ENCODE measurements at places on chromosomes 13 and 19.

GRCh38 chr19:38852231-38853044 lies 2.7 kb upstream of the HNRNPL start:
- DNase-seq: peak; percentile 72

- no peak for DNase-seq
Observed at GRCh38 chr13:93851236-93851635, 624.6 kb downstream of the GPC6 start.

- DNase-seq: peak; percentile 30
Observed at GRCh38 chr19:54158812-54159351, 639 bp downstream of the LENG1 start.

DNA sequence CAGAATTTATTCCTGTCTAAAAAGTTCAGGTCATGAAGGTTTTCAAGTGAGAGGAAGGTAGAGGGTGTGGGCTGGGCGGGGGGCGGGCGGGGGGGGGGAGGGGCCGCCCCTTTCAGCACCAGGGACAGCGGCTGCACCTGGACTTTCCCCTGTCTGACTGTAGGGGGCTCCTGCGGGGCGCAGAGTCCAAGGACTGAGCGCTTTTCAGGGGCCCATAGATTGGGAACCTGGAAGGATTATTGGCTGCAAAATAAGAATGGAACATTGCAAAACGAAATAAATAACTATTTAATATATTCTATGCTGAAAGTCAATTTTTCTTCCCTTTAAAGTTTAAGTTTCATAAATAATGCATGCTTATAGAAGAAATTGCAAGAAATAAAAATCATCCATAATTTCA lies 8.9 kb upstream of the CYP4F3 start:
- DNase-seq: no peak

DNA sequence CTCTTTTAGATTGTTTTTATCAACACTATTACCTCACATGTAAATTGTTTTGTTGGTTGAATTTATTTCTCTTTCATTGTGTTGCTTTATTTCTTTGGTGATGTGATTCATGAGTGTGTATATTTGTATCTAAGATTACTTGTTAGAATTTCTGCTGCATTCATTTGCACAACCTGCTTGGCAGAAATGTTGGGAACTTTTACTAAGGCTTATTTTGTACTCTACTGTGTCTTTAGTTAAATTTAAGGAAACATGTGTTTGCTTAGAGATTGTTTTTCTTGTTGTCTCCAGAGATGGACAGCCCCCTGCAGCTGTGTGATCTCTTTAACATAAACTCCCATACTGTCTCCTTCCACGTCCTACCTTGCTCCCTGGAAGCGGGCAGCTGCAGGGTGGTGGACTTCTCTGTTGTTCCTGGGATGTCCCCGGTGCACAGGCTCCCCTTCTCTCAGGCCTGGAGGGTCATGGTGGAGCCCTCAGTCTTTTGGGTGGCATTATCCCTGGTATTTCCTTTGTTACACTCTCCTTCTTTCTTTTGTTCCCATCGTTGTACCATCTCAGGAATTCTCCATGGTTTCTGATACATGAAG lies 212.0 kb upstream of the SPRY2 start:
- DNase-seq: no peak

DNA sequence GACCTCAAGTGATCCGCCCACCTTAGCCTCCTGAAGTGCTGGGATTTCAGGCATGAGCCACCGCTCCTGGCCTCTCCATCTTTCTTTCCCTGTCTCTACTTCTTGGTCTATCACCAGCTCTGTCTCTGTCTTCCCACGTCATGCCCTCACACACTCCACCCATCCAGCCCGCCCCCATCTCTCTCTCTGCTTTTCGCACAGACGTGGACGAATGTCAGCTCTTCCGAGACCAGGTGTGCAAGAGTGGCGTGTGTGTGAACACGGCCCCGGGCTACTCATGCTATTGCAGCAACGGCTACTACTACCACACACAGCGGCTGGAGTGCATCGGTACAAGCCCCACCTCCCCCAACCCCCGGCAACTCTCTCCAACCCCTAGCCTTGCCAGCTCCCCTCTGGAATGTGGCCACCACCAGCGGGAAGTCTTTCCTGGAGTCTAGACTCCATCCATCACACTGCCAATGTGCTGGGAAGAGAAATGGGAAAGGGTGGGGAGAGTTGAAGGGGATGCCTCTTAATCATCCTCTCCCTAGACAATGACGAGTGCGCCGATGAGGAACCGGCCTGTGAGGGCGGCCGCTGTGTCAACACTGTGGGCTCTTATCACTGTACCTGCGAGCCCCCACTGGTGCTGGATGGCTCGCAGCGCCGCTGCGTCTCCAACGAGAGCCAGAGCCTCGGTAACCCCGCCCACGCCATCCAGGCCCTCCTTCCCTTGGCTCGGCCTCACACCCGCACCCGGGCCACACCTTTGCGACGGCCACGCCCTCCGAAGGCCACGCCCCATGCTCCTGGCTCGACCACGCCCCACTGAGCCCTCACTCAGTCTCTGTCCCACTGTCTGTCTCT lies 22.5 kb downstream of the LTBP4 start:
- DNase-seq: no peak

- DNase-seq: no peak
Observed at GRCh38 chr13:57637515-57637914, 6.0 kb downstream of the PCDH17 start.

DNA sequence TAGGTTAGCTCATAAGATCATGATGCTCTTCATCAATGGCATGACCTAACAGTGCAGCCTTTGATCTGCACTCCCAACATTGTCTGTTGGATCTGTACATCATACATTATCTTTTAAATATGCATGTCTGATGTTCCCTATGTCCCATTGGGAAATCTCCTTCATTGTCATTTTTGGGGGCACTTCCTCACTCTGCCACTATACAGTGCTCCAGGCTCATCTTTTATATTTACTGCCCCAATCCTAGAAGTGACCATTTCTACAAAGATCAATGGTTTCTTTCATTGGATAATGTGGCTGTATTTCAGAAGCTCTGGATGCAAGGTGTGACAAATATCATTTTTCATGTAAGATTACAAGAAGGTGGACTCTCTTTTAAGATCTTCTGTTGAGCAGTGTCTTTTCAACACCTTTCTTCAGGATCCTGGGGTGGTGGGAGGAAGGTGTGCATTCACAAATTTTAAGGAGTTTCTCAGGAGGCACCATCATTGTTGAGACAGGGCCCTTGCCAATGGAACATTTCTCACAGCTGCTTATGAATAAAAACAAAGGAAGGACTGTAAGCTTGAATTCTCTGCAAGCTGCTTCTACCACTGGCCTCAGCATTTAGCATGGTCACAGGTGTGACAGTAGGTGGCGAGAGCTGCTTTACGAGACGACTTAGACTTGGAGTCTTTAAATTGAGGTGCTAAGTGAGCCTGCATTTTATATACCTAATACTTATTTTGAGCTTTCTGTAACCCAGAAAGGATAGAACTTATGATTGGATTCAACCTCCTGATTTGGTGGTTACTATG lies 403.0 kb downstream of the LMO7 start:
- DNase-seq: no peak

DNA sequence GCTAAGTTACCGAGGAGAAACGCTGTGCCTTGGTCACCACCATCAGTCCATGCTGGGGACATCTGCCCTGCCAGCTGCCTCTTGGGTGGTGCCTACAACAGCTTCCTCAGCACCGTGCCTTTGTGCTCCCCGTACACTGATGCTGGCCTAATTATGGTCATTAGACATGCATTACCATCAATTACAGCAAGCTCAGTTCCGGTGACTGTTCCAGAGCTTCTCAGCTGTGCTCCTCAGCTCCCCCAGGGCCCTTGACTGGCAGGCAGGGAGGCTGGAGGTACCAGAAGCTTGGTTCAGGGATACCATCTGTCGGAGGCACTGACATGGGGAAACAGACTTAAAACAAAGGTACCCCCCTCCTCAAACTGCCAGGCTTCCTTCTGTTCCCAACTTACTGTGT lies 40.2 kb downstream of the CILP2 start:
- DNase-seq: no peak

GRCh38 chr13:108155185-108156106 lies 59.9 kb downstream of the LIG4 start:
- DNase-seq: peak; percentile 50

GRCh38 chr13:94232956-94233355 lies 246.5 kb downstream of the DCT start:
- DNase-seq: no peak

DNA sequence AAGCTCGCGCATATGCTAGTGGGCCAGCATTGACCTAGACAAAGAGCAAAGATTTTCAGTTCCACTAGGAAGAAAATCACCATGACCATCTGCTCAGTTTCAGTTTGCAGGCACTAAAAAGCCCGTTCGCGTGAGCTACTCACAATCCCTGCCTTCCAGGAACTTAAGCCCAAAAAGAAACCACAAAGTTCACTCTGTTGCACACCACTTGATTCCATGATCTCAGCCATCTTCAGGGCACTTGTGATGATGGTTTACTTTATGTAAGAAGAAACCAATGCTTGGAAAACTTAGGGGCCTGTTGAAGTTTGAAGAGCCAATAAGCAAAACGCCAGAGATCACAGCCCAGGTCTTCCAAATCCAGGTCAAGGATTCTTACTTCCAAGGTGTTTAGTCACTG lies 45.0 kb upstream of the SLC15A1 start:
- DNase-seq: no peak

GRCh38 chr19:55552620-55553019 lies 7.3 kb upstream of the SBK3 start:
- DNase-seq: no peak

- DNase-seq: peak; percentile 16
Observed at GRCh38 chr19:40155749-40156265, 35.4 kb upstream of the MAP3K10 start.

GRCh38 chr19:14404312-14404711 lies 14.8 kb downstream of the DDX39A start:
- no peak for DNase-seq

DNA sequence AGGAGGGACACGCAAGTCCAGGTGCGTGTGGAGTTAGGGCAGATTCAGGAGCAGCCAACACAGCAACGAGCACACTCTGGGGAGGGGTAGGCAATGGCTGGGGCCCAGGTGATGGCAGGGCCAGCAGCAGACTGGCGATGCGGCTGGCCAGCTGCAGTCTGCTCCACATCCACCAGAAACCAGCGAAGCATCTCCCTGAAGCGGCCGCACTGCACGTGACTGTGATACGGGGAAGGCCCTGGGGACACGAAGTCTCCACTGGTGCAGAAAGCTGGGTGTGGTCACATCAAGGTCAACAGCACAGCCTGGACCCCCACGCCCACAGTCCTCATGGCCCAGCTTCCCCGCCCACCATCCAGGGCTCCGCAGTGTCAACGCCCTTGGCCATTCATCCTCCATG lies 21.3 kb upstream of the EPHX3 start:
- no peak for DNase-seq

DNA sequence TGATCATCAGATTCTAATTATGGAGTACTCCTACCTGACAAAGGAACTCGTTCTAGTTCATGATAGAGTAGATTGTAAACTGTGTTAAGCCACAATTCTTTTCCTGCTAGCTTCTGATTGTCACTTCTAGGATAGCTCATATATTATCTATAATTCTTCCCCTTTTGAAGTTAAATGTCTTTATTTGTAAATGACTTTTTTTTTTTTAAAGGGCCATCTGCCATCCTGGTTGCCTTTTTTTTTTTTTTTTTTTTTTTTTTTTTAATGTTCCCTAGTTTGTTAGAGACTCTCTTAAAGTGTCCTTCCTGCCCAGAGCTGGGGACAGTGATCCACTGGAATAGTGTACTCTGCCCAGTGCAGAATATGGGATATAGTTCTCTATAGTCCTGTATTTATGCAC lies 4.3 kb downstream of the CHAMP1 start:
- DNase-seq: no peak

GRCh38 chr13:41577436-41577835 lies 120.1 kb downstream of the RGCC start:
- no peak for DNase-seq

DNA sequence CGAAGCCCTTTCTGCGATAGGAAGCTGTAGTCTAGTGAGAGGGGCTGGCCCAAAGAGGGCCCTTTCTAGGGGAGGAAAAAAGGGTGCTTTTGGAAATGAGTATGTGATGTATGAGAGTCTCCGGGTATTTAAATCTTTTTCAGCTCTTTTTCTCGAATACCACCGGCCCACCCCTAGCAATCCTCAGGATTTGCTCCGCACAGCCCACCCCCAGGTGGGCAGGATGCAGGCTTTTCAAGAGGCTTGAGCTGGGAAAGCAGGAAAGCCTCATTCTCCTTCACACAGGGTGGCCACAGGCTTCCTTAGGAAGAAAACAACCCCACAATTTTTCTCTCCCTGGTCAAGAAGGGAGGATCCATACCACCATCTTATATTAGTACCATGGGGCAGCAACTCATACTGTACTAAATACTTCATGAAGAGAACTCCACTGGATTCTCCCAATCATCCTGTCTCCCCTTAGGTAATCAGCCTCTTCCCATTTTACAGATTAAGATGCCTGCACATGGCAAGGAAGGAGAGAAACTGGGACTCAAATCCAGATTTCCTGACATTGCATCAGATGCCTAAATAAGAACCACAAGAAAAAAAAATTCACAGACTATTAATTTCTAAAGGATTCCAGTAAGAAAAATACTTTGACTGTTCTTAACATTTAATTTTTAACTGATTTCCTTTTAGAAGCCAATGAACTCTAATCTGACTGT lies 84.4 kb downstream of the STK24 start:
- DNase-seq: no peak

- no peak for DNase-seq
Observed at GRCh38 chr13:85286081-85286480, 513.1 kb downstream of the SLITRK6 start.

- DNase-seq: no peak
Observed at GRCh38 chr13:98539666-98540065, 37.2 kb downstream of the STK24 start.

DNA sequence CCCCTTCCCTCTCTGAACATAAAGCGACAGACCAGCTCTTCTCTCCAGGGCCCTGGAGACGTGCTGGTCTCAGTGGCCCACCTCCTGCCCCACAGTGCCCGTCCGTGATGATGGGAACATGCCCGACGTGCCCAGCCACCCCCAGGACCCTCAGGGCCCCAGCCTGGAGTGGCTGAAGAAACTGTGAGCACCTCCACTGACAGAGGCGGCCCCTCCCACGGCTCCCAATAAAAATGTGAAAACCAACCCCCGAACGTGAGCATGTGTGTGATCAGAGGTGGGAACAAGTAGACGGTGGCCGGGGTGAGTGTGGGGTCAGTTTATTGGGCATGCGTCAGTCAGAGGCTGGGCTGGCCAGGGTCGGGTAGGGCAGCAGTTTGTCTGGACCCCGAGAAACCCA lies 4.1 kb downstream of the NDUFA3 start:
- no peak for DNase-seq

DNA sequence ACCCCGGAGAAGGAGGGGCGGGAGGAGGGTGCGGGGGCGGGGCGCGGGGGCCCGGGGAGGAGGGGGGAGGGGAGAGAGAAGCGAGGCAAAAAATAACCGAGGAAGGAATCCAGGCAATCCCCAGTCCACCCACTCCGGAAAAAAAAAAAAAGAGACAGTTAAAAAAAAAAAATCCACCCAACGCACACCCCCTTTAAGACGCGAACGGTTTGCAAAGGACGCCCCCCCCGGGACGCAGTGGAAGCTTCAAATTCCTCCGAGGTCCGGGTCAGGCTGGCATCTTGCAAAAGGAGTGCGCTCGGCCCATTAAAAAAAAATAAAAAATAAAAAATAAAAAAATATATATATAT lies at the start of gene CACNA1A:
CACNA1A (minus strand) TSS at position 9 of the 350 bp plus-strand sequence. CDS start 255 bp downstream, outside the sequence.
- no peak for DNase-seq

GRCh38 chr19:54077334-54077733 lies 3.8 kb downstream of the TARM1 start:
- no peak for DNase-seq

All from activated CD4-positive, alpha-beta T cell treated with anti-CD3 and anti-CD28 coated beads, Interleukin-2, Interleukin-4, amounts not matched to agents 100 ng/mL and 50 ng/mL, durations not matched to agents 16 hours and 8 hours (primary cell).